ENCODE measurements at places on chromosomes 11 and 22.

GRCh38 chr11:108679045-108679444, 14.2 kb downstream of the DDX10 start:
- no peak for DNase-seq

- no peak for DNase-seq
Measured at GRCh38 chr11:6618117-6619003, 862 bp downstream of the TPP1 start.

GRCh38 chr11:116869610-116870009, 32.2 kb upstream of the APOA1 start:
- DNase-seq = no peak

GRCh38 chr11:73295241-73295995, 12.7 kb upstream of the ARHGEF17 start:
- peak; percentile 64 for DNase-seq

GRCh38 chr11:61279934-61280659, 15.0 kb downstream of the VWCE start:
- no peak for DNase-seq

DNA sequence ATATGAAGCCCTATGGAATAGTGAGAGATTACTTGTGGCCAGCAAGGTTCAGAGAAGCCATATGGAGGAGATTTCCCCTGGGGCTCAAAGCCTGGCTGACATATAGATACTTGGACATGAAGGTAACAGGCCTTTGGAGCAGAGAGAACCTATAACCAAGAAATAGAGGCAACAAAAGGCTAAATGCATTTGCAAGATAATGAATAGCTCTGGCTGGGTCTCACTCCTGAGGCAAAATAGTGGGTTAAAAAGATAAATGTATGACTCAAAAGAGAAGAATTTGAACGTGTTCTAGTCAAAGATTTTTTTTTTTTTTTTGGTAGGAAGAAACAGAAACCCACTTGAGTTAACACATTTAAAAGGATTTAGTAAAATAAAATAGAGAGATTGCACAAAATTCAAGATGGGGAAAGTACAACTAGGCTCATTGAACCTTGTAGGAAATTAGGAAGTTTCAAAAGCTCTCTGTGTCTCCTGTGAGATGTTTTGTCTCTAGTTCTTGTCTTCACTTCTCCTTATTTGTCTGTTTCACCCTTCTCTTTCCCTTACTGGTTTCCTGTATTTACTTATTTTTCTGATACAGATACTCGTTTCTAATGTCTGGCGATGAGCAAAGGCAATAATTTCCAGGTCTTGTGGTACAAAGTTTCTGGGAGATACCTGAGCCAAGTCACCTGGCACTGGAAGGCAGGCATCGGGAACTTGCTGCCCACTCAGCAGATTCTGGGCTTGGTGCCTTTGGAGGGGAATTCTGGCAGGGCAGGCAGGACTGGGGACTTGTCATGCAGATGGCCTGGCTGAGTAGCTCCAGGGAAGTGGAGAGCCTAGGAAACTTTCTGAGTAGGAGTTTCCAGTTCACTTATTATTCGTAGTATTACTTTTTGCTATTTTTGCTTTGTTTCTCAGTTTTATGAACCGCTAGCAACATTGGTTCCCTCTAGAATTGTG, 49.2 kb upstream of the SESN3 start:
- no peak for DNase-seq

GRCh38 chr22:37925330-37925729, 19.2 kb downstream of the MICALL1 start:
- no peak for DNase-seq

GRCh38 chr11:65898656-65899355, 1.4 kb downstream of the FOSL1 start:
- DNase-seq = no peak

DNA sequence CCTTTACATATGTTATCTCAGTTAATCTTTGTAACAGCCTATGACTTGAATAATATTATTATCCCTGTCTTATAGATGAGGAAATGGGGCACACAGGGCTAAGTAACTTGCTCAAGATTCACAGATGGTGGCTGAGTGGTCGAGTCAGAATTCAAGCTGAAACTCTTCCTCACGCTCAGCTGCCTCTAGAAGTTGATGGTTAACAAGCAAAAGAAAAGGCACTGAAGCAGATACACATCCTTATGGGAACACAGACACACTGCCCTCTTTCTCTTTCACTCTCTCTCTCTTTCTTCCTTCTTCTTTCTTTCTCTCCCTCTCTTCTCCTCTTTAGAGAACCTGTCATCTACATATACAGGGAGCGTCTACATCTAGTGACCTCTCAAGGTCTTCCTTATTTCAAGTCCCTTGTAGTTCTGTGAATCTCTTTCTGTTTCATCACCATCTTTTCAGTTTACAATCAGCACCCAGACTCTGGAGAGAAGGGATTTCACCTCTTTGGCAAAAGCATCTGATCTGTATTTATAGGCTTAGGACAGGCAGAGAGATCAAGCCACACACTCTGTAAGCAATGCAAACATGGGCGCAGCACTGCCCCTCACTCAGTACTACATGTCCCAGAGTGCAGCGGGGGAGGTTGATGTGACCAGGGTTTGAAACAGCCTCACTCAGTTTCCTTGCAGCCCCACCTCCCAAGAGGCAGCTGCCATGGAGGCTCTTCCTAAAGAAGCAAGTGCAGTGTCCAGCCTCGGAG, 75.7 kb downstream of the GRAMD1B start:
- DNase-seq = no peak

- no peak for DNase-seq
Measured at GRCh38 chr22:22022947-22023534, 40.5 kb upstream of the TOP3B start.

DNA sequence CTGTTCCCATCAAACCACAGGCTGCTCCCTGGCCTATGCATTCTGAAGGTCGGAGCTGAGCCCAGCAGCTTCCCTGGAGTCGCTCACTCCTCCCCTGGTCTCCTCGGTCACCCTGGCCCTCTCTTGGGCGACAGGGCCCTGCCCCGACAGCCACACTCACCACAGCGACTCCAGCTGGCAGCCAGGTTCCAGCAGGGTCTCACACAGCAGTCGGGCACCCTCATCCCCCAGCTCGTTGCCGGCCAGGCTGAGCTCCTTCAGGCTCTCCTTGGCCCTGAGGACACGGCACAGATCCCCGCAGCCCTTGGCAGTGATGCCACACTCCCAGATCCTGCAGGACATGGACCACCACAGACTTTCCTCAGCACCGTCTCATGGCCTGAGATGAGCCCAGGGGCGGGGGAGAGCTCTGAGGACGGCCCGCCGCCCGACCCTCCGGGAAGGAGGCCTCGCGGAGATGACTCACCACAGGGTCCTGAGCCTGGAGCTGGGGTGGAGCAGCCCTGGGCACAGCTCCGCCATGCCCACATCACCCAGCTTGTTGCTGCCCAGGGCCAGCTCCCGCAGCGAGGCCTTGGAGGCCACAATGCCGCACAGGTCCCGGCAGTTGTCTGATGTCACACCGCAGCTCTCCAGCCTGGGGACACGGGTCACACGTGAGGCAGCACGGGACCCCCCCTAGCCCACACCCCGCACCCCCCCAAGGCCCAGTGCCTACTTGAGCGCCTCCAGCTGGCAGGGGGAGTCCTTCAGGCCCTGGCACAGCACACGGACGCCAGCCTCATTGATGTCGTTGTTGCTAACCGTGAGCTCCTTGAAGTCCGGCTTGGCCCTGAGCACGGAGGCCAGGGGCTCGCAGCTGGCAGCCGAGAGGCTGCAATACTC, 8.5 kb downstream of the RNH1 start:
- DNase-seq = no peak

GRCh38 chr11:22666325-22666687, at the start of gene GAS2:
GAS2 (plus strand) TSS chr11:22666611; CDS start chr11:22674870, 8,259 bp downstream.
- DNase-seq = no peak
